Colonic mucosa (tissue), 4 donors: ENCODE measurements at places on chromosomes 3 and 15. TPM values are rescaled to one million over a fixed set of nuclear protein-coding genes. Genes with fewer than 3 reads are reported as not detected.

GRCh38 chr3:135970506-135971116 is 5.1 kb downstream of the PPP2R3A start:
- DNase-seq: no peak

GRCh38 chr3:121520510-121520909 is 25.3 kb downstream of the POLQ start:
- no peak for DNase-seq

GRCh38 chr3:11436775-11437174 is 164.6 kb downstream of the ATG7 start:
- DNase-seq: no peak

GRCh38 chr15:68278345-68278594 is 725 bp downstream of the FEM1B start:
- no peak for DNase-seq

CGNL1 gene
- total RNA-seq: 3.9 TPM

HYAL1 gene
- 15.2 TPM for total RNA-seq

GOLGA8J gene
- 0.35 TPM for total RNA-seq

AHSG gene
- not detected for total RNA-seq
